Stimulated activated CD4-positive, alpha-beta T cell treated with anti-CD3 and anti-CD28 coated beads, Interleukin-4, amount 100 ng/mL, for 48 hours (primary cell): ENCODE measurements at places on chromosomes 2 and 18.

GRCh38 chr2:240140511-240140910 lies at the start of gene OTOS:
TSS of gene OTOS (minus strand) at chr2:240140658. CDS start at chr2:240140326, 332 bp downstream.
- no peak for DNase-seq

GRCh38 chr2:17190527-17190926 lies 327.7 kb downstream of the RAD51AP2 start:
- no peak for DNase-seq

DNA sequence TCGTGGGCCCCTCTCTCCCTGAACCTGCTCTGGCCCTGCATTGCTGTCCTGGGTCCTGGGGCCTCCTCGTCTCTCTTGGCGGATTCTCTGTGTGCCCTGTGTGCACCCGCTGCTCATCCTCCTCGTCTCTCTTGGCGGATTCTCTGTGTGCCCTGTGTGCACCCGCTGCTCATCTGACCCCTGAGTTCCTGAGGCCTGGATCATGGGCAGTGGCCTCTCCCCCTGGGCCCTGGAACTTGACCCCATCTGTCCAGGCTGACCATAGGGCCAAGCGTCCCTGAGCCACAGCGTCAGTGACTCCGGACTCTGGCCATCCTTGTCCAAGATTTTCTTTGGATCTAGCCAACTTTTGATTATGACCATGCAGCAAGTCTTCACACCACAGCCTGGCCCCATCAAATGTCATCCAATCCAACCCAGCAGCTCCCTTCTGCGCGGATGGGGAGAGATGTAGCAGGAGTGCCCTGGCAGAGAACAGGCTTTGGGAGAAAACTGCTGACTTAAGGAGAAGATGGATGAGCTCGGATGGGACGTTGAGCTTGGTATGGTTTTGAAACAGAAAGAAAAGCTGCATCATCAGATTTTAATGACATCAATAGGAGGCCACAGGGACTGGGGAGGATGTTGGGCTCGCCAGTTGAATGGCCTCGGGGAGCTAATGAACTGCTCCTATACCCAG lies 455.1 kb upstream of the HS6ST1 start:
- DNase-seq = no peak

GRCh38 chr18:35289293-35289692 lies 736 bp downstream of the ZSCAN30 start:
- no peak for DNase-seq

GRCh38 chr2:16197504-16198147 lies 257.3 kb downstream of the MYCN start:
- no peak for DNase-seq

DNA sequence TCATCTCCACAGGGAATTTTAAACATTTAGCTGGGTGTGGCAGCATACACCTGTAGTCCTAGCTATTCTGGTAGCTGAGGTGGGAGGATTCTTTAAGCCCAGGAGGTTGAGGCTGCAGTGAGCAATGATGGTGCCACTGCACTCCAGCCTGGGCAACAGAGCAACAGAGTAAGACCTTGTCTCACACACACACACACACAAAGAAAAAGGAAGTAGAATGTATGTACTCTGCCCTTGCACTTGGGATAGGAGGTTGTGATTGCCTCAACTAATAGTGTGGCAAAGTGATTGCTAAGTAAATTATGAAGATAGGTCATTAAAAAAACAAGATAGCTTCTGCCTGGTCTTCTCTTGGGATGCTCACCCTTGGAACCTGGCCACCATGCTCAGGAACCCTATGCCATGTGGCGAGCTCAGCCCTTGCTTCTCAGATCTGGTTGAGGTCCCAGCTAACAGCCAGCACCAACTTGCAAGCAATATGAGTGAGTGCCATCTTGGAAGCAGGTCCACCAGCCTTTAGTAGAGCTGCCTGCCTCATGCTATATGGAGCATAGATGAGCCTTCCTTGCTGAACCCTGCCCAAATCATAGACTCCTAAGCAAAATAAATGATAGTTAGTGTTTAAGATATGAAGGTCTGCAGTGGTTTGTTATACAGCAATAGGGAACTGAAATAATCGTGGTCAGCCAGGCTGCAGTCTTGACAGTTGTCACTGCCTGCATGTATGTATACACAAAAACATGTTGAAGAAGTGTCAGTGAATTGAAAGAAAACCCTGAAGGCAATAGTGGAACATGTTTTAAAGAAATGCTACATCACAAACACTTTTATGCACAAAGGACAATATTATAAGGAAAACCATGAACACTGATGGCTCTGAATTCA lies 30.1 kb upstream of the PNO1 start:
- DNase-seq = no peak
